Ascending aorta (tissue), 2 donors: ENCODE measurements at places on chromosomes 6 and 20. TPM values are rescaled to one million over a fixed set of nuclear protein-coding genes. Genes with fewer than 3 reads are reported as not detected.

GRCh38 chr20:62055106-62055861, 10.4 kb downstream of the TAF4 start:
- H3K36me3 ChIP-seq = no peaks in the 10 kb centered on the region
- no peak overlapping the region for H3K4me3 ChIP-seq
- no peaks in the 10 kb centered on the region for H3K4me1 ChIP-seq
- no peak overlapping the region for H3K27ac ChIP-seq
- no peaks in the 10 kb centered on the region for H3K27me3 ChIP-seq
- DNase-seq = no peak

DNA sequence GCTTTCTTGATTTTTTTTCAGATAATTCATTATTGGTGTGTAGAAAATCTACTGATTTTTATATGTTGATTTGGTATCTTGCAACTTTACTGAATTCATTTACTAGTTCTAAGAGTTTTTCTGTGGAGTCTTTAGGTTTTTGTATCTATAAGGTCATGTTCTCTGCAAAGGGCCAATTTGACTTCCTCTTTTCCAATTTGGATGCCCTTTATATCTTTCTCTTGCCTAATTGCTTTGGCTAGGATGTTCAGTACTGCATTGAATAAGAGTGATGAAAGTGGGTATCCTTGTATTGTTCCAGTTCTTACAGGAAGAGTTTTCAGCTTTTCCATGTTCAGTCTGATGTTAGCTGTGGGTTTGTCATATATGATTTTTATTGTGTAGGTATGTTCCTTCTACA, 14.4 kb upstream of the NKX2-4 start:
- H3K36me3 ChIP-seq = no peaks in the 10 kb centered on the region
- H3K4me3 ChIP-seq = no peak overlapping the region
- no peak for DNase-seq
- H3K27me3 ChIP-seq = no peaks in the 10 kb centered on the region
- H3K4me1 ChIP-seq = no peaks in the 10 kb centered on the region
- H3K27ac ChIP-seq = no peak overlapping the region

DNA sequence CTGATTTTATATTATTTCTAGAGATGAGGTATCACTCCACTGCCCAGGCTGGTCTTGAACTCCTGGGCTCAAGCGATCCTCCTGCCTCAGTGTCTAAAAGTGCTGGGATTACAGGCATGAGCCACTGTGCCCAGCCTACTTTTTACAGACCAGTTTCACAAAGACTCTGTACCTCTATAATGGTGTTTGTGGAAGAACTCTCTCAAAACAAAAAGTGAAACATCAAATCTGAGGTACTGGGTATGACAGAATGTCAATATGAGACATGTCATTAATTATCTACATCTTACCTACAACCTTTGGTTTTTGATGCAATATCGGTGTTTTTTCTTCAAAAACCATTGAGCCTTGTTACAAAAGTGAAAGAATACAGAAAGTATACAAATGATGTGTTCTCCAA, 49.4 kb upstream of the MCM9 start:
- no peaks in the 10 kb centered on the region for H3K36me3 ChIP-seq
- H3K4me1 ChIP-seq = no peaks in the 10 kb centered on the region
- DNase-seq = no peak
- no peak overlapping the region for H3K27ac ChIP-seq

GRCh38 chr6:16184129-16184528, 54.3 kb upstream of the GMPR start:
- no peaks in the 10 kb centered on the region for H3K27me3 ChIP-seq
- no peaks in the 10 kb centered on the region for H3K36me3 ChIP-seq

The HRH3 gene
- total RNA-seq = 0.21 TPM

The HLA-DQB2 gene
- 0.53 TPM for total RNA-seq
